ENCODE measurements at places on chromosomes 2 and 18.

GRCh38 chr18:65487569-65487968 is 263.2 kb upstream of the CDH7 start:
- DNase-seq = no peak

DNA sequence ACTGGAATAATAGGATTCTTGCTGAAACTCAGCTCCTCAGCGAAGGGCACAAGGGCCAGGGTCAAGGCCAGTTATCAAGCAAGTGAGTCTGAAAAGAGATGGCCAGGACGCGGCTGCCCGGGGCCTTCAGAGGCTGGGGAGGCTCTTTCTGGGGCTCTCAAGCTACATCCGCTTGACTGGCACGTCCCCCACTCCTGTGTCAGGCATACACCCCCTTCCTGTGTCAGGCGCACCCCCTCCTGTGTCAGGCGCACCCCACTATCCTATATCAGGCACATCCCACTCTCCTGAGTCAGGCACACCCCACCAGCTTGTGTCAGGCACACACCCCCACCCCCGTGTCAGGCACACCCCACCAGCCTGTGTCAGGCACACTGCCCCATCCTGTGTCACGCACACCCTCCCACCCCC is 91.8 kb downstream of the TPO start:
- DNase-seq = no peak

GRCh38 chr2:129201696-129202095 is 777.8 kb upstream of the RAB6C start:
- DNase-seq = no peak

GRCh38 chr2:5562426-5562825 is 129.8 kb upstream of the SOX11 start:
- DNase-seq = no peak

GRCh38 chr2:75728614-75729419 is 18.1 kb upstream of the GCFC2 start:
- DNase-seq = no peak

GRCh38 chr2:165895974-165896373 is 57.6 kb downstream of the TTC21B start:
- DNase-seq = no peak

DNA sequence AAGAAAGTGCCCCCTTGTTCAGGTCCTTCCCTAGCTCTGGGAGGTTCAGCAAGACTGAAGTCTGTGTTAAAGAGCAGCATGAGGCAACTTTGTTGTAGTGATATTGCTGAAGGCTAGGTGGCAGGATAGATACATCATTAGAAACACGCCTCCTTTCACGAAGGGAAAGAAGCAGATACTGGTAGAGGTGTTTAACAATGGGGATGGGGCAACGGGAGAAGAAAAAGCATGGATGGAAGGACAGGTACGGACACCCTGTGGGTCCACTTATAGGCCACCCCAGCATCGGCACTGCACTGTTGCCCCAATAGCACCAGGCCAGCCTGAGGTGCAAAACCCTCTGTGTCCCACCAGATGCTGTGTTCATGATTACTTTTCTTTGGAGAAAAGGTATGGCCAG is 3.5 kb upstream of the IGFBP5 start:
- peak; percentile 6 for DNase-seq

DNA sequence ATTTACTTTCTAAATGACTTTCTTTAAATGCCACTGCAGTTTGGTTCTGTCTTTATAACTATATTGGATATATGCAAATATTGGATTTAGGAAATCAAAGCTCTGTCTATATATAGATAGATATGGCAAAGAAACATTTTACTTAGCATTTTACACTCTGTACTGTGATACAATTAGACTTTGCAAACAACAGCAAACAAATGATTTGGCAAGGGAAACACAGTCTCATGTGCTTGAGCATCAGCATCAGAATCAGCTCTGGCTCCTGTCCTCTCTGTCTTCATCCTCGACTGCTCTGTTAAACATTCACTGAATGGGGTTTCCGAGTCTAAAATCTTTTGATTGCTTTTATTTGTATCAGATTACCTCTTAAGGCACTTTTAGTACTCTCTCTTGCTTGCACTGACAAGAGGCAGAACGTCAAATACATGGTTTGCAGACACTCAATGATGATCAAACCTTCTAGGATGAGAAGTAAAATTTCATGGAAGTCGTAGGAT is 176.8 kb upstream of the LRP1B start:
- no peak for DNase-seq

GRCh38 chr18:75246721-75247610 is 36.4 kb downstream of the TSHZ1 start:
- DNase-seq = no peak

DNA sequence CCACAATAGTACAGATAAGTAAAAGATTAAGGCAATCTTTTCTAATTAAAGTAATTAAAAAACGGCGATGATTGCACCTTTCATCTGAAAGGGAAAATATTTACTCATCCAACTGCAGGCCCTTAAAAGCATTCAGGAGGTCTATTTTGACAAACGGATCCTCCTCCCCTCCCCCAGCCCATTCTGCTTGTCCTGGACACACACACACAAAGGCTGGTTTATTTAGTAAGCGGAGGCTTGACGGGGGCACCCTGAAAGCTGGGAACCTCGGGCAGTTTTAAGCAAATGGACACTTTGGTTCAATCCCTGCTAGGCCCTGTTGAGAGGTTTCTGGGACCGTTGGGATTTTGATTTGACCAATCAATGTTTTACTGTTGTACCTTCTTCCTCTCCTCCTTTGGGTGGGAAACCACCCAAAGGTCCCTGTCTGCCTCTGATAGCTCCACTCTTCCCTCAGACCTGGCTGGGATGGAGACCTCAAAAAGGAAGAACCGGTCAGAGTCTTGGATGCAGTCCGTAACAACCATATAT is 135.8 kb upstream of the HAAO start:
- no peak for DNase-seq

DNA sequence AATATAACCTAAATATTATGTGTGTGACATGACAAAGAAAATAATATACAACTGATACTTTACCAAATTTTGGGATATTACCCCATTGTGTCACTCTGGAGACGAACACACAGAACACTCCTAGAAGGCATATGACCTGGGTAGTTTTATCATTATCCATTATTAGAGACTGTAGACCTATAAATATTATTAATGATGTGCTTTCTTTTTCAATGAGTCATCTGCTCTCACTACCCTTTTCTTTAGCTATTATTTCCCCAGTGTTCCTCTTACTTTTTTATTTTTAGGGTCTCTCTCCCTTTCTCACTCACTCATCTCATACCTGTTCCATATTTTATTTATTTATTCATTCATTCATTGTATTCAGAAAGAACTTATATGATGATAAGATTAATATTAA is 143.3 kb upstream of the ITGA4 start:
- DNase-seq = no peak

DNA sequence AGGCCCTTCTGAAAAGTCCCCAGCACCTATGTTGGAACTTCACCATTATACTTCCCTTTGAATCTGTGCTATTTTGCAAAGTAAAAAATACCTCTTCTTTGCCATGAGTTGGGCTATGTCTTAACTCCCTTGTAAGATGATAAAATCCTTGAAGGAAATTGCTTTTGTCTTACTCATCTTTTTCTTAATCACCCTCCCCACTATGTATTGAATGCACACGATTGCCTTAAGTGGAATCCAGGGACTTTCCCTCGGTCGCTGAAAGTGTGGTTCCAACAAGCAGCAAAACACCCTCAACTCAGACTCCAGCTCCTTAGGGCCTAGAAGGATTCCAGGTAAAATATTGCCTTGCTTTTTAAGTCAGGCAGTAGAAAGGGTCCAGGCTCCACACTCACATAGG is 173.2 kb upstream of the ARL4C start:
- no peak for DNase-seq

- DNase-seq = no peak
Observed at GRCh38 chr2:165450156-165450555, 19.3 kb upstream of the CSRNP3 start.
